Sigmoid colon (tissue), 7 donors: ENCODE measurements at places on chromosomes 12 and 14. TPM values are rescaled to one million over a fixed set of nuclear protein-coding genes. Genes with fewer than 3 reads are reported as not detected.

DNA sequence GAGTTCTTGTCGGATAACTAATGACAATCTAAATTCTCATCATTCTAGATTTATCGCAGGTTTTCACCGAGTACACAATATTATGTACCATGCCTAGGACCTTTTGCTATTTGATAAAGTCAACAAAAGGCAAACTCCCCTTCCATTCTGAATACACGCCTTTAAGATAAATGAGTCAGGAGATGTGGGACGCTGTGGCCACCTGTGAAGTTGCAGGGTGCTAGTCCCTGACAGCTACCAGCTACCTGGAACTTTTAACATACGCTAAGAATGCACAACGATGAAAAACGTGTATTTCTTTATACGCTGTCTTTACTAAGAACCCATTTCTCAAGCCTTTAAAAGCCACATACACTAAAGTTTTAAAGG, 678 bp downstream of the MDM1 start:
- no peak for DNase-seq

GRCh38 chr14:37197421-37198272, at the start of gene MIPOL1:
MIPOL1 (plus strand) TSS chr14:37197937; CDS start chr14:37247889, 49,952 bp downstream.
- peak; percentile 92 for DNase-seq

GRCh38 chr14:86756521-86757190, 1226.7 kb downstream of the FLRT2 start:
- no peak for DNase-seq

GRCh38 chr12:65955452-65955851, 131.2 kb downstream of the HMGA2 start:
- no peak for DNase-seq

DNA sequence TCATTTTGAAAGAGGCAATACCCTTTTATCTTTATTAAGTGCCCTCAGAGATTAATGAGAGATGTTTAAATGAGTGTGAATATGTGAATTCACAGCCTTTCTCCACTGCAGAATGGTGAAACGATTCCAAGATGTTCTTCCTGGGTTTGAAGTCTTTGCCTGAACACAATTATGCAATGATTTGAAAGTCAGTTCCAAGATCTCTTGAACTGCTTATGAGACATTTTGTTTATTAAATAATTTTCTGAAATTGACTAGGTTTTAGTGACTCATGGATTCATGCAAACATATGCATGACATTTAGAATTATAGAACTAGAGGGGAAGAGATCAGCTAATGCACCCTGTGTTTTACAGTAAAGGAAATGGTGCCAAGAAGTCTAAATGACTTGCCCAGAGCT, 118.1 kb upstream of the SLC38A2 start:
- DNase-seq: no peak

- DNase-seq: no peak
Observed at GRCh38 chr12:92961949-92962348, 32.9 kb upstream of the EEA1 start.

Gene GLI1
- not detected for total RNA-seq

GRCh38 chr12:114241973-114242434, 163.9 kb downstream of the TBX5 start:
- DNase-seq: no peak

- DNase-seq: no peak
Observed at GRCh38 chr14:64074961-64075612, 219.1 kb downstream of the ESR2 start.
